T-cell (primary cell): ENCODE measurements at places on chromosomes 2 and 18.

- peaks cover 18% of the 10 kb centered on the region for H3K4me1 ChIP-seq
- no peak overlapping the region for H3K4me3 ChIP-seq
- DNase-seq, result no peak
- H3K27me3 ChIP-seq, result no peaks in the 10 kb centered on the region
- no peak overlapping the region for H3K27ac ChIP-seq
Observed at GRCh38 chr2:101820519-101820918, 123.0 kb downstream of the MAP4K4 start.

DNA sequence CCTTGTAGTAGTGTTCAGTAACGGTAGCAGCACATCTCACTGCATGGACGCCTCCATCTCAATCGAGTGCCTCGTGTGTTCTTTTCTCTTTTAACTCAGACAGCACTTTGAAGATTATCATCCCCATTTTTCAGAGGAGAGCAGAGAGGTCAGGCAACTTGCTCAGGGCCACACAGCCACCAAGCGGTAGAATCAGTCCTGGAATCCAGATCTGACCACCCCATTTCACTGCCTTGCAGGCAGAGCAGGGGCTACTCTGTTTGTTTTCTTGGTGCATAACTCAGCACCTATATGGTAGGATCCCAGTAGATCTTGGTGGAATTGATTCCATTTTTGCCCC, 129.5 kb downstream of the SMAD7 start:
- H3K4me1 ChIP-seq, result peaks cover 24% of the 10 kb centered on the region
- H3K36me3 ChIP-seq, result no peaks in the 10 kb centered on the region
- no peak overlapping the region for H3K27ac ChIP-seq
- no peak overlapping the region for H3K4me3 ChIP-seq
- no peaks in the 10 kb centered on the region for H3K27me3 ChIP-seq

GRCh38 chr2:28952836-28953211, 28.3 kb upstream of the TOGARAM2 start:
- no peaks in the 10 kb centered on the region for H3K4me1 ChIP-seq
- peaks cover 9% of the 10 kb centered on the region for H3K27me3 ChIP-seq
- no peak for DNase-seq

DNA sequence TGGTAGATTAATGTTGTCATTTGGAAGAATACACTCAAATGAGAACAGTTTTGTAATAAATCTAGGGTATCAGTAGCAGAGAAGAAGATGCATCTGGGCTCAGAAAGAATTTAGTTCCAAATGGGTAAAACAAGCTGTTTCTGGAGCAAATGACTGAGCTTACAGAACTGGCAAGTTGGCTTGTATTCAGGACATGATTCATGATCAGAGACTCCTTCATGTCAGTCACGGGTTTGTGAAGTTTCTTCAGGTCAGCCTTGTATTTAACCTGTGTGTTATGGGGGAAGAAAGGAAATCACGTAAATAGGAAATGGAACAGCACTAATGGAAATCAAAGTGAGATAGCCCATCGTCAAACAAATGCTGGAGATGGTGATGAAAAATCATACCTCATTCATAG, 109.1 kb downstream of the RIF1 start:
- H3K4me3 ChIP-seq, result no peak overlapping the region
- DNase-seq, result no peak
- no peaks in the 10 kb centered on the region for H3K27me3 ChIP-seq

GRCh38 chr2:61943251-61943650, 37.8 kb downstream of the COMMD1 start:
- no peak for DNase-seq
- H3K27ac ChIP-seq, result no peak overlapping the region
- H3K27me3 ChIP-seq, result no peaks in the 10 kb centered on the region
- no peaks in the 10 kb centered on the region for H3K36me3 ChIP-seq

GRCh38 chr2:232526372-232526941, 497 bp downstream of the CHRND start:
- peaks cover 42% of the 10 kb centered on the region for H3K4me1 ChIP-seq
- peaks cover 2% of the 10 kb centered on the region for H3K27me3 ChIP-seq
- no peak overlapping the region for H3K27ac ChIP-seq
- H3K4me3 ChIP-seq, result no peak overlapping the region
- H3K36me3 ChIP-seq, result no peaks in the 10 kb centered on the region
- DNase-seq, result no peak

GRCh38 chr2:26847307-26847654, 651 bp upstream of the DPYSL5 start:
- DNase-seq, result no peak
- peak overlapping the region; percentile 5 for H3K4me3 ChIP-seq
- peaks cover 66% of the 10 kb centered on the region for H3K27me3 ChIP-seq
- no peaks in the 10 kb centered on the region for H3K36me3 ChIP-seq
- peaks cover 4% of the 10 kb centered on the region for H3K4me1 ChIP-seq

- DNase-seq, result no peak
- no peaks in the 10 kb centered on the region for H3K4me1 ChIP-seq
Observed at GRCh38 chr18:29163596-29163995, 986.7 kb upstream of the CDH2 start.

GRCh38 chr2:113979191-113980128, 89.6 kb downstream of the ACTR3 start:
- no peaks in the 10 kb centered on the region for H3K27me3 ChIP-seq
- DNase-seq, result no peak

- H3K4me3 ChIP-seq, result no peak overlapping the region
- peaks cover 8% of the 10 kb centered on the region for H3K27me3 ChIP-seq
- peaks cover 3% of the 10 kb centered on the region for H3K4me1 ChIP-seq
- no peak overlapping the region for H3K27ac ChIP-seq
- H3K36me3 ChIP-seq, result no peaks in the 10 kb centered on the region
Observed at GRCh38 chr2:190717306-190717705, 68.4 kb downstream of the NAB1 start.

DNA sequence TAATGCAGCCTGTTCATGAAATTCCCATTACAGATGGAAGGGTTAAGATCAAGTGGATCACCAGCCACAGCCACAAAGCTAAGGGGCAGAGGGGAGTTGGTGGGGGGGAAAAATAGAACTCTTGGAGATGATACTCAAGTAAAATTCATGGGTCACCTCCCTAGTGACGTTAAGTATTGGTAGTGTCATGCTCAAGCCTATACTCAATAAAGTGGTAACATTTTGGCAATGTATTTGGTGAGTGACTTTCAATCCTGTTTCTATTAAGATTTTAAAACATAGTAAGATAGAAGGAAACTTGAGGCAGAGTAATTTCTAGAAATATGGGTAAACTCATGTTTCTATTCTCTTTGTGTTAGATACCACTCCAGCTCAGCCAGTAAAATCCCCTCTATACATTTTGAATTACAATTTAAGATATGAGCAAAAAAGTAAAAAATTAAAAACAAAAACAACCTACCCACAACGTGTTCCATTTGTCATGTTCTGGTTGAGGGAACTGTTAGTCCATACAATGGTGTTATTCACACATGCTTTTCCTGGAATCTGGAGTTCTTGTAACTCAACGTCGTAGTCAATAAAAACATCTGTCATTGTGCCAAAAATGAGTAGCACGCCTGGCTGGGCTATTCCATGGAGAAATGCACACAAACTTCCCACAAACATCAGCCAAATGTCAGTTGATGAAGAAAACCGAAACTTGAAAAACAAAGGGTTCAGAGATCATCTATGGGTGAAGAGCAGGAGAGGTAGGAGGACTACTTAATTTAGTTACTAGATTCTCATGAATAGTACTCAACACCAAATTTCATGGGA, 18.1 kb downstream of the ABCB11 start:
- no peaks in the 10 kb centered on the region for H3K36me3 ChIP-seq
- no peak overlapping the region for H3K4me3 ChIP-seq
- H3K27me3 ChIP-seq, result no peaks in the 10 kb centered on the region
- H3K27ac ChIP-seq, result no peak overlapping the region
- no peak for DNase-seq

- no peaks in the 10 kb centered on the region for H3K4me1 ChIP-seq
- no peaks in the 10 kb centered on the region for H3K27me3 ChIP-seq
- no peak overlapping the region for H3K4me3 ChIP-seq
Observed at GRCh38 chr2:124804014-124804940, 779.2 kb downstream of the CNTNAP5 start.

GRCh38 chr2:141393214-141393545, 737.6 kb downstream of the LRP1B start:
- no peak overlapping the region for H3K27ac ChIP-seq
- no peaks in the 10 kb centered on the region for H3K27me3 ChIP-seq
- DNase-seq, result no peak
- H3K4me1 ChIP-seq, result no peaks in the 10 kb centered on the region
- no peaks in the 10 kb centered on the region for H3K36me3 ChIP-seq

DNA sequence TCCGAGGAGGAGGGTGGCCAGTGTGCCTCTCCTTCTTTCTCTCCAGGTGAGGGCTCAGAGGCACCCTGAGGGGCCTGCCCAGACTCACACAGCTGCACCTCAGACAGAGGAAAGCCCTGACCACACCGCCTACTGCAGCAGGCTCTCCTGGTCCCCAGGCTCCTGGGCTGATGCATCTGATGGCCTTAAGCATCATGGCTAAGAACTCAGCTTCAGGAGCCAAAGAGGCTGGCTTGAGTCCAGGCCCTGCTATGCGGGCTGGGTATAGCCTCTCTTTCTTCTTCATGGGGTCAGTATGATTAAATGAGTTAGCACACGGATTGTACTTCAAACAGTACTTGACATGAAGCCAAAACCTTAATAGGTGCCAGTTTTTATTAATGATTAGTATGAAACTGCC, 89.6 kb downstream of the TGFA start:
- no peak for DNase-seq
- H3K4me3 ChIP-seq, result no peak overlapping the region
- H3K36me3 ChIP-seq, result peaks cover 3% of the 10 kb centered on the region
- peaks cover 2% of the 10 kb centered on the region for H3K27me3 ChIP-seq
- H3K4me1 ChIP-seq, result no peaks in the 10 kb centered on the region

GRCh38 chr2:186827411-186827810, 21.6 kb downstream of the ZSWIM2 start:
- H3K4me1 ChIP-seq, result no peaks in the 10 kb centered on the region
- H3K36me3 ChIP-seq, result no peaks in the 10 kb centered on the region
- no peak for DNase-seq
- H3K27ac ChIP-seq, result no peak overlapping the region

GRCh38 chr2:157267476-157267875, 10.0 kb downstream of the GALNT5 start:
- H3K27ac ChIP-seq, result no peak overlapping the region
- H3K36me3 ChIP-seq, result no peaks in the 10 kb centered on the region
- H3K27me3 ChIP-seq, result no peaks in the 10 kb centered on the region
- H3K4me3 ChIP-seq, result no peak overlapping the region

- peak; percentile 6 for DNase-seq
- no peak overlapping the region for H3K27ac ChIP-seq
- no peaks in the 10 kb centered on the region for H3K36me3 ChIP-seq
- H3K4me3 ChIP-seq, result no peak overlapping the region
- no peaks in the 10 kb centered on the region for H3K4me1 ChIP-seq
- no peaks in the 10 kb centered on the region for H3K27me3 ChIP-seq
Observed at GRCh38 chr2:68292108-68292710, 27.5 kb downstream of the CNRIP1 start.

- H3K4me3 ChIP-seq, result no peak overlapping the region
- peaks cover 2% of the 10 kb centered on the region for H3K27me3 ChIP-seq
- no peaks in the 10 kb centered on the region for H3K36me3 ChIP-seq
- no peak overlapping the region for H3K27ac ChIP-seq
Observed at GRCh38 chr2:2127467-2127866, 203.6 kb downstream of the MYT1L start.

DNA sequence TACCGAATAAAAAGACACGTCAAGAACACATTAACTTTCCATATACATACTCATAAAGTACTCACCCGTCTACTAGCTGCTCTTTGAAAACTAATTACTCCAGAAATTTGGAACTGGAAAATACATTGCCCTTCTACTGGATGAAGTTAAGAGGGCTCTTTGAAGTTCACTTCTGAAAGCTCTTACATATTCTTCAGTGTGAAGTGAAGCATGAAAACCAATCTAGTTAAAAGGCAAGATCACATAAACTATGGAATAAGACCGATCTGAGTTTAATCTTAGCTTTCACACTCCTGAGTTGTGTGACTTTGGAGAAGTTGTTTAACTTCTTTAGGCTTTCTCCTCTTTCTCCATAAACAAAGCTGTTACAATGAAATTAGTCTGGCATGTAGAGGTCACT, 38.5 kb downstream of the REV1 start:
- H3K27ac ChIP-seq, result no peak overlapping the region
- no peak overlapping the region for H3K4me3 ChIP-seq
- no peaks in the 10 kb centered on the region for H3K4me1 ChIP-seq
- H3K27me3 ChIP-seq, result no peaks in the 10 kb centered on the region
- DNase-seq, result no peak

- H3K36me3 ChIP-seq, result no peaks in the 10 kb centered on the region
- H3K27me3 ChIP-seq, result no peaks in the 10 kb centered on the region
- H3K4me1 ChIP-seq, result no peaks in the 10 kb centered on the region
- H3K27ac ChIP-seq, result no peak overlapping the region
- DNase-seq, result no peak
Observed at GRCh38 chr18:56563568-56563967, 74.8 kb downstream of the TXNL1 start.
